ENCODE measurements at places on chromosomes 6 and 20. TPM values are rescaled to one million over a fixed set of nuclear protein-coding genes. Genes with fewer than 3 reads are reported as not detected.

The HLA-DRB5 gene
- 3.0 TPM for polyA plus RNA-seq

The SCRT2 gene
- polyA plus RNA-seq: not detected

The ANKRD66 gene
- 0.39 TPM for polyA plus RNA-seq

The XKR7 gene
- polyA plus RNA-seq: 0.04 TPM

The NRSN1 gene
- not detected for polyA plus RNA-seq

The REPS1 gene
- 40.6 TPM for polyA plus RNA-seq

The IL17F gene
- not detected for polyA plus RNA-seq

The RAET1E gene
- 0.82 TPM for polyA plus RNA-seq

The CTCFL gene
- polyA plus RNA-seq: 0.22 TPM

The PPP1R16B gene
- polyA plus RNA-seq: 4.8 TPM

The PBOV1 gene
- not detected for polyA plus RNA-seq

The ZSCAN16 gene
- 4.0 TPM for polyA plus RNA-seq

The TNFRSF6B gene
- polyA plus RNA-seq: 1.6 TPM

The IL20RA gene
- polyA plus RNA-seq: 30.6 TPM

The CALHM4 gene
- not detected for polyA plus RNA-seq

The CDSN gene
- 0.06 TPM for polyA plus RNA-seq

The KCNQ5 gene
- polyA plus RNA-seq: 0.85 TPM

The PDE7B gene
- polyA plus RNA-seq: 6.6 TPM

The GTSF1L gene
- not detected for polyA plus RNA-seq

The RIMS4 gene
- polyA plus RNA-seq: 7.6 TPM

The ZNF133 gene
- polyA plus RNA-seq: 15.9 TPM

The RHAG gene
- 0.80 TPM for polyA plus RNA-seq

The DACT2 gene
- 1.6 TPM for polyA plus RNA-seq

The C20orf204 gene
- polyA plus RNA-seq: 1.4 TPM

The AHI1 gene
- polyA plus RNA-seq: 22.8 TPM

The SNAP25 gene
- polyA plus RNA-seq: 3.6 TPM

The CLPSL2 gene
- not detected for polyA plus RNA-seq

The PRDM13 gene
- polyA plus RNA-seq: not detected

The SLC32A1 gene
- not detected for polyA plus RNA-seq

The BEND3 gene
- polyA plus RNA-seq: 3.1 TPM

The HSPA12B gene
- 21.4 TPM for polyA plus RNA-seq

The GSTA4 gene
- 47.5 TPM for polyA plus RNA-seq

The CCN6 gene
- polyA plus RNA-seq: 0.15 TPM

The TPBG gene
- polyA plus RNA-seq: 9.4 TPM

The E2F1 gene
- 9.6 TPM for polyA plus RNA-seq

The PLEKHG1 gene
- 11.2 TPM for polyA plus RNA-seq

The LTB gene
- 1.1 TPM for polyA plus RNA-seq

The EYS gene
- 0.47 TPM for polyA plus RNA-seq

The BPIFA1 gene
- polyA plus RNA-seq: not detected

The FAM217A gene
- polyA plus RNA-seq: 0.96 TPM

The AIF1 gene
- polyA plus RNA-seq: 13.4 TPM

The SNTA1 gene
- 37.6 TPM for polyA plus RNA-seq

The ZBTB46 gene
- 18.1 TPM for polyA plus RNA-seq

The HIVEP1 gene
- polyA plus RNA-seq: 19.8 TPM

The ALDH8A1 gene
- 1.6 TPM for polyA plus RNA-seq

The OR2J3 gene
- not detected for polyA plus RNA-seq

The TCP11 gene
- polyA plus RNA-seq: 0.27 TPM

Data from forelimb muscle (tissue), 1 donor.